ENCODE measurements at places on chromosomes 5 and 9. TPM values are rescaled to one million over a fixed set of nuclear protein-coding genes. Genes with fewer than 3 reads are reported as not detected.

- peak; percentile 44 for DNase-seq
Measured at GRCh38 chr5:134510970-134511795, 14.3 kb upstream of the JADE2 start.

The PDE8B gene
- total RNA-seq, result 0.89 TPM

- DNase-seq, result no peak
Measured at GRCh38 chr5:3004361-3005080, 253.0 kb upstream of the IRX2 start.

The SLC34A1 gene
- total RNA-seq, result not detected

- no peak for DNase-seq
Measured at GRCh38 chr5:73459366-73459765, 10.8 kb upstream of the FOXD1 start.

GRCh38 chr5:147911427-147911826 is 5.1 kb upstream of the C5orf46 start:
- DNase-seq, result peak; percentile 61

DNA sequence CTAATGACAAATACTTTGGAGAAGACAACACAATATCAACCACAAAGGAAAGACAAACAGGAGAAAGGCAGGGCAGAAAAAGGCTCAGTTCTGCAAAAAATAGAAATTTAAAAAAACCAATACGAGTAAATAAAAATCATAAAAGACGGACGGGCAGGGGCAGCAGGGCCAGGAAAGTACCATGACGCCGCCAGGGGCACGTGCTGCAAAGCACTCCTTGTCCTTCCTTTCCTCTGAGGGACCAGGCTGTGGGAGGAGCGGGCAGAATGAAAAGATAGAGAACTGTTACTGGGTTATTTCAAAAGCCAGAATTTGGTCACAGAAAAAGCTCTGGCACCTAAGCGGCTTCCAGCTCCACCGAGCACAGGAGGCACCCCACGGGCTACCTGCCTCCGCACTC is 53.9 kb downstream of the HABP4 start:
- DNase-seq, result no peak

The SLC36A3 gene
- total RNA-seq, result not detected

GRCh38 chr9:108270051-108270450 is 585.7 kb downstream of the ACTL7B start:
- no peak for DNase-seq

The TEK gene
- total RNA-seq, result 2.4 TPM

DNA sequence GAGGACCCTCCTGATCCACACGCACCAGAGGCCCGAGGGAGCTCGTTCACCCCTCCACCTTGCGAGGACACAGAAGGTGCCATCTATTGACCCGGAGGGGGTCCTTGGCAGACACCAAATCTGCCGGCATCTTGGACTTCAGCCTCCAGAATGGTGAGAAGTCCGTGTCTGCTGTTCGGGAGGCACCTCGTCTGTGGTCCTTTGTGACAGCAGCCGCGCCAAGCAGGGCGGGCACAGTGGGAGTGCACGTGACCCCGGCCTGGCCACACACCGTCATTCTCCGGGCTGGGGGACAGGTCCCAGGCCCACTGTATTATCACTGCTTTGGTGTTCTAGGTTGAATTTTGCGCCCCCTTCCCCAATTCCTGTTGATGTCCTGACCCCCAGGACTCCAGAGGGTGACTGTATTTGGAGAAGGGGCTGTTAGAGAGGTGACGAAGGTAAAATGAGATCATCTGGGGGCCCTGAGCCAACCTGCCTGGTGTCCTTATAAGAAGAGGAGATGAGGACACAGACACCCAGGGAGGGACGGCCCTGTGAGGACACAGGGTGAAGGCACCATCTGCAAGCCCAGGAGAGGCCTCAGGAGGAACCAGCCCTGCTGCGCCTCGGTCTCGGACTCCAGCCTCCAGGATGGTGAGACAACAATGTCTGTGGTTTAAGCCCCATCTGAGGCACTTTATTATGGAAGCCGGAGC is 15.7 kb downstream of the LPCAT1 start:
- DNase-seq, result peak; percentile 1

The DNAH5 gene
- total RNA-seq, result 0.43 TPM

- no peak for DNase-seq
Measured at GRCh38 chr5:104556957-104557356, 994.4 kb upstream of the NUDT12 start.

The B4GALT1 gene
- 115 TPM for total RNA-seq

DNA sequence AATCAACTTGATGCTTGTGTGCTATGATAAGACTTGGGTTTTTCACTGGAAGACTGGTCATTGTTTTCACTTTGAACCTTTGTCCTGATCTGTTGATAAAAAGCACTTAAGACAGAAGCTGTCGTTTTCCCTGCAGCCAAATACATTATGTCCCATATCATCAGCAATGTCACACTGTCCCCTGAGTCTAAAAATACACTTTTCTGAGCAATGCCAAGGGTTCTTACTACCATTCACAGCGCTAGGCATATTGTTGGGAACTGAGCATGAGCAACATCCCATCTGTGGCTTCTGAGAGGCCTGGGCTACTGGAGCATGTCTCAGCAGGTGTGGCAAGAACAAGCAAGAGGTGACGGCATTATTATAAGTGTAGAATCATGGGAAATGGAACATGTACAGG is 81.8 kb downstream of the SEMA6A start:
- no peak for DNase-seq

- peak; percentile 62 for DNase-seq
Measured at GRCh38 chr9:108473209-108474112, 382.3 kb downstream of the ACTL7B start.

DNA sequence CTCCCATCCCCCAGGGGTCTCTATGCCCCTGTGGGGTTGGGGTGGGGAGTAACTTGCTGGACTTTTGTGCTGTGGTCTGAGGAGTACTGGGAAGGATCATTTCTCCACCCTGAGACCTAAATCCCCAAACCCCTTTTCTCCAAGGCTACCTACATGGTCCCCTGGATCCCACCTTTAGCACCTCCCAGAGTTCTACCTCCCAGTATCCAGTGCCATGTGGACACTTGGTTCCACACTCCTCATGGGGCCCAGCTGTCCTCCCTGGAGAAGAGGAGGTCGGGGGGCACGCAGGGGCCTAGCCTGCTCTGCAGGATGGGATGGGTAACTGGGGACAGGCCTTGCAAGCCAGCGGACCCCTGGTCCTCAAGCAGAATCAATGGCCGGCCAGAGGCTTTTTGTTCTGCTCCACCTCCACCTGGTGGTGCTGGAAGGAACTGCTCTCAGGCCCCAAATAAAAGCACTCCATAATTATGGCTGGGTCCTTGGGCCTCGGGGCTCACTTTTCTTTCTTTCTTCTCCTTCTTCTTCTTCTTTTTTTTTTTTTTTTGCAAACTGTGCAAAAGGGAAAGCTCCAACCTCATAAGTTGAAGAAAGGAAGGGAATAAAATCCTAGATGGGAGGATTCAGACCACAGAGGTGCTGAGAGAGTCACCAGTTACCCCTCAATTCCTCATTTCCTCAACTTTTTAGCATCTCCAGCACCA is 68.4 kb downstream of the PSD2 start:
- no peak for DNase-seq

DNA sequence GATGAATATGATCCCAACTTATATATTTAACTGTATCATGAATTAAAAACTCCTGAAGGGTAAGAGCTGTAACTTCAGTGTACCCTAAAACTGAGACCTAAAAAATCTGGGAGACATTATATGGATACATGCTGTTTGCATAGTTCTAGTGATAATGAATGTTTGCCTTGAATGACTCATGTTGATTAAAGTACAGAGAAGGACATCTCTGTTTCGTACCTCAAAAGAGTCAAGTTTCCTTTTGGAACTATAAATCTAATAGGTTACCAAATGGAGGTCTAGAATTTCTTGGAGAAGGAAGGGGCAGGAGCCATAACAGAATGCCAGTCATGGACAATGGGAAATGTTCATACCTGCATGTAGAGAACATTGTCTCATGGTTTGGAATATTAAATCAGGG is 168.1 kb downstream of the SNCAIP start:
- no peak for DNase-seq

- DNase-seq, result no peak
Measured at GRCh38 chr5:37436146-37436934, 57.2 kb downstream of the WDR70 start.

The OR1Q1 gene
- not detected for total RNA-seq

The PCDHAC2 gene
- 0.47 TPM for total RNA-seq

The MAP1B gene
- 17.1 TPM for total RNA-seq

GRCh38 chr5:131250751-131251475 is 12.9 kb upstream of the CDC42SE2 start:
- no peak for DNase-seq

The RGS7BP gene
- 0.24 TPM for total RNA-seq

DNA sequence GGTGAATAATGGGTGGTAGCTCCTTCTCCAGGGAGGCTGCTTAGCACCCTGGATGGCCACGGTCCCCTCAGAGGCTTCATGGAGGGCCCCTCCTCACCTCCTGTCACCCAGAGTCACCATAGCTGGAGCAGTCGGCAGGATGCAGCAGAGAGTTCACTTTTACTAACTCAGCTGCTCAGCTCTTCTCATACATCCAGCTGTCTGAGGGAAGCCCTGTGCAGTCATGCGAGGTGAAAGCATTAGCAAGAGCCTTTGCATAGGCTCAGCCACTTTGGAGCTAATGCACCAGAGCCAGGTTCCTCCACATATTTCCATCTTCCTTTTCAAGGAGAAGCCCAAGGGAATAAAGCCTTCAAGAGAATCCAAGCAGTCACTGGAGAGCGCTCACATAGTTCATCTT is 499.2 kb downstream of the BNC2 start:
- no peak for DNase-seq

The MINAR2 gene
- total RNA-seq, result not detected

DNA sequence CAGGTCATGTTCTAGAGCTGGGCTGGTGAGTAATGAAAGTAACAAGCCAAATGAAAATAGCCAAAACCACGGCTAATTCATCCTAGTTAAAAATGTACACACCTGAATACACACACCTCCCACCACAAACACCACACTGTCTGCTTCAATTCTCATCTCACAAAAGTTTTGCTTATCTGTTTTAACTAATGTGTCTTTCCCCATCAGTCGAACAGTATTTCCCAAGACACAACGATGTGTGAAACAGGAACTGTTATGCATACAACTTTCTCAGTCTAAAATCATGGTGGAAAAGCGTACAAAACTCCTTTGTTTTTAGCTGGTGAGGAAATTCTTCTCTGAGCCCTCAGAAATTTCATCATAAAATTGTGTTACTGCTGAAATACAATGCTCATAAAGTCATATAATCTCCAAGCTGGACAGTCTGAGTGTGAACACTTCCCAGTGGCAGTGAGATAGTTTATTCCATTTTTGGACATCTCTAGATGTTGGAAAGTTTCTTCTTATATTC is 242.4 kb downstream of the EFNA5 start:
- no peak for DNase-seq

DNA sequence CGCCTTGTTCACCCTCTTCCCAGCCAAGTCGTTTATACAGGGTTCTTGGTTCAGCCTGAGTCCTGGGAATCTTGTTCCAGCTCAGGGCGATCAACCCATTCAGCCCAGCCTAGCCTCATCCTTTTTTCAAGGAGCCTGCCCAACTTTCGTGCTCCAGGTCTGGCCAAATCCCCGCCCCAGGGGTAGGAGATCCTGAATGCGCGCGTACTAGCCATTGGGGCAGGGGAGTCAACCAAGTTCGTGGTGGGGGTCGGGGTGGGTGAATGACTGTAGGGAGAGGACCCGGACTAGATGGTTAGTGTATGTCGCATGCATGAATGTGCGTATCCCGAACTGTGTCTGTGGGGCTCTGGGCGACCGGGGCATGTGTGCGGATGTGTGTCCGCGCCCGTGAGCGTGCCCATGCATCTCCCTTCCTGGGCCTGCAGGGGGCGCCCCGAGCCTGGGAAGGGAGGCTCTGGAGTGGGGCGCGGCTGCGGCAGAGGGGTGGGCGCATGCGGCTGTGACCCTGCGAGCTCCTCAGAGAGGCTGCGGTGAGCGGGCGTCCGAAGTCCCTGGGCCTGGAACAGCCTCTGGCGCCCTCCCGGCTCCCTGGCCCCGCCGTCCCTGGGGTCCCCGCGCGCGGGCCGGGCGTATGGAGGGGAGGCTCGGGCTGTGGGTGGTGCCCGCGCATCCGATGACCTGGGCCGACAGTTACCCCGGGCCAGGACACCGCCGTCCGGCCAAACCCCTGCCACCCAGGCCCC is 8.7 kb downstream of the CCL21 start:
- DNase-seq, result peak; percentile 62

DNA sequence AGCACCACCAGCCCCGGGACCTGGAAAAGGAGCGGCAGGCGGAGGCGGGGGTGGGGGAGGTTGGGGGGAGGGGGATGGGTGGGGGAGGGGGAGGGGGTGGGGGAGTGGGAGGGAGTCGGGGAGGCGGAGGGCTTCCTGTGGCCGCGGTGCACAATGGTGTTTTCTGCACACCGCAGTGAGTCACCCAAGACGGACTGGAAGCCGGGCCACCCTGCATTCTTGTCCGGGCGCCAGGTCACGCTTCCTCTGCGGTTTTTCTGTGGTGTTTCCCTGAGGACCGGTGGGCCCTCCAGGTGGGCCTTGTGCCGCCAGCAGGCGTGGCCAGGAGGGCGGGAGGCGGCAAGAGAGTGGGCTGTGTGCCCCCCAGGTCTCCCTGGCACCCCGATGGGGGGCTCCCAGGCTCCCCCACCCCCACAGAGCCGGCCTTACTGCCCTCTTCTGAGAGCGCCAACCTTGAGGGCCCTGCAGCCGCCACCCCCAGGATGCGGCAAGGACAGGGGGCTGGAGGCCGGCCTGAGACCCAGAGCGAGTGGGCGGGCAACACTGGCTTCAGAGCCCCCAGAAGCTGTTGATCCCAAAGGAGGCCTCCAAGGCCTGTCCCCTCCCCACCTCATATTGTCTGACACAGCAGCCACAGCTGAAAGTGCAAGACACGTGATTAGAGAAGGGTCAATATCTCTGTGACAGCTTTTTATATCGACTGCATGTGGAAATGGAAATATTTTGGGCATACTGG is 11.1 kb downstream of the EXD3 start:
- DNase-seq, result peak; percentile 68

DNA sequence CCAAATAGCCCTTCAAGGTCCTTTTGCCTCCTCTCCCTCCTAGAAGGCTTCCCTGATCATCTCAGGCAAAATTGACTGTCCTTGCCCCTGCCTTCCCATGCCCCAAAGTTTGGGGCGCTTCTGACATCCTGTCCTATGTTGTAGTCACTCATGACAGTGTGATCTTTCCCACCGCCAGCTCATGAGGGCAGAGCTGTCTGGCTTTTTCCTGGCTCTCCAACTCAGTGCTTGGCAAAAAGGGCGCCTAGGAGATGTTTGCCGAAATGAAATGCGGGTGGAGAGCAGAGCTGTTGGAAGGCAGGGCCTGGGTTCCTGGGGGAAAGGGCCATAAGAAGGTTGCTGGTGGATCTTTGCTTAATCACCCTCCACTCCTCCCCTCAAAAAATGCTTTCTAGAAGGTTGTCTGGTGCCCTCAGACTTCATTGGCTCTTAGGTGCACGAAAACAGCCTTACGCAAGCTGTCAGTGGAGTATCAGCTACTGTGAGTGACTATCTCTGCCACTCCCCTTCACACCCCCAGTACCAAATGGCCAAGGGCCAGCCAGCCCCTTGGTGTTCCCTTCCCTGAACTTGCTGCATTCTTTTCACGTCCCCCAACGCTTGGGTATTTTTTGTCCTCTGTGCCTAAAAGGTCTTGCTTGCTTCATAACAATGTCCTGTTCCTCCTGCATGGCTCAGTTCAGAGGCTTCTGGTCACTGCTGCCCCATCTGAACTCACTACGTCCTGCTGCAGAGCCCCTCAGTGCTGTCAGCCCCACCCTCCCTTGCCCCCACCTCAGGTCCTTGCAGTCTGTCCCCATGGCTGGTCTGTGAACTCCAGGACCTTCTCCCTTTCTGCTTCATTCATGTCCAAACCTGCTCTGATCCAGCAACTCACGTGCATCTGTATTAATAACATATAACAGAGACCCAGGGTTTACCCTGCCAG is 2.6 kb upstream of the SLC25A51 start:
- DNase-seq, result no peak
